Stomach (tissue), 19 donors: ENCODE measurements at places on chromosomes 4 and X. TPM values are rescaled to one million over a fixed set of nuclear protein-coding genes. Genes with fewer than 3 reads are reported as not detected.

DNA sequence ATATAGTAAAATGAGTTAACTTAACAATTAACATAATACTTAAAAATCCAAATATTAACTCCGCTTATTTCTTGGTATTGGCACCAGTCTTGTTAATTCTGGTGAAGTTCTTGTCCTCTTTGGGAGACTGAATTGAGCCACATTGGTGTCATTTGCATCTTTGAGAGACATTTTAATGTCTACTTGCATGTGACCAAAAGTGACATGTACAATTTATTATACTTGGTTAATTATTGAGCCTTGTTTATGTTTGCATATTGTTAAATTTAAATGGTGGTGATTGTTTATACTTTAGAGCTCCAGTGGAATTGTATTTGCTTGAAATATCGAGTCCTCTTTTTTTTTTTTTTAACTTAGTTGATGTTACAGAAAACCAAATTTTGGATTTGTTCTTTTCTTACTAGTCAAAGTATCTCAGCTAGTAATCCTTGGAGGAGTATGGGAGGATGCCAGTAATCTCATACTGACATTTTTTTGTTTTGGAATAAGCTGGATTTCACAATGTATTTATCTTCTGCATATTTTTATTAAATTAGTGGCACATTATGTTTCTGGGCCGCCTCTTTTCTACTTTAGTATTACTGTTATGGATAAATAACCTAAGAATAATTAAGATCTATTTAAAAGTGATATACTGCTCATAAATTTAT is 3.9 kb downstream of the SPCS3 start:
- no peak for DNase-seq
- peaks cover 53% of the 10 kb centered on the region for H3K4me1 ChIP-seq
- peak overlapping the region; percentile 54 for H3K27ac ChIP-seq

GRCh38 chr4:145319751-145320150 is 139.4 kb upstream of the OTUD4 start:
- H3K4me3 ChIP-seq = no peak overlapping the region
- H3K27ac ChIP-seq = no peak overlapping the region
- no peaks in the 10 kb centered on the region for H3K4me1 ChIP-seq
- no peaks in the 10 kb centered on the region for H3K36me3 ChIP-seq
- no peak for DNase-seq
- H3K27me3 ChIP-seq = no peaks in the 10 kb centered on the region

DNA sequence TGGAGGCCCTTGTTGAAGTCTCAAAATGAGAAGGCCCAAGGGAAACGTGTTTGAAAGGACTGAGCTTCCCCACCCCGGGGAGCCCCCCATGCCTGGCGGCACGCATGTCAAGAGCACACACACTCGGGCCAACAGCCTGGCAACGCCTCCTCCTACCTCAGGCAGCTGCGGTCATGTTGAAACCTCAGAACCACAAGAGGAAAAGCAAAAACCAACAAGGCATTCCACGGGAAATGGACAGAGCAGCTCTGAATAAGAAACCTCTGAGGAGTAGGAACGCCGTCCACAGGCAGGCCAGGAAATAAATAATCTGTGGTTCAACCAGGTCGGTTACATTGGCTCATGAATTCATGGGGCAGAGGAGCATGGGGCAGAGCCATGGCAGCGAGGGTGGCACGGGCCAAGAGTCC is 95.7 kb upstream of the AFAP1 start:
- no peak for DNase-seq
- no peak overlapping the region for H3K27ac ChIP-seq
- H3K27me3 ChIP-seq = no peaks in the 10 kb centered on the region

GRCh38 chrX:38351346-38351745 is 1.1 kb upstream of the OTC start:
- no peak overlapping the region for H3K4me3 ChIP-seq
- H3K36me3 ChIP-seq = no peaks in the 10 kb centered on the region
- DNase-seq = no peak
- no peaks in the 10 kb centered on the region for H3K4me1 ChIP-seq
- peaks cover 9% of the 10 kb centered on the region for H3K27me3 ChIP-seq

- no peaks in the 10 kb centered on the region for H3K27me3 ChIP-seq
- no peak overlapping the region for H3K4me3 ChIP-seq
- H3K4me1 ChIP-seq = no peaks in the 10 kb centered on the region
- H3K36me3 ChIP-seq = no peaks in the 10 kb centered on the region
These were observed 607.4 kb upstream of the FAM241A start for GRCh38 chr4:111537871-111538270.

GRCh38 chr4:176309046-176309445 is 10.7 kb upstream of the SPCS3 start:
- no peaks in the 10 kb centered on the region for H3K27me3 ChIP-seq
- DNase-seq = no peak
- H3K4me1 ChIP-seq = no peaks in the 10 kb centered on the region
- H3K36me3 ChIP-seq = no peaks in the 10 kb centered on the region

DNA sequence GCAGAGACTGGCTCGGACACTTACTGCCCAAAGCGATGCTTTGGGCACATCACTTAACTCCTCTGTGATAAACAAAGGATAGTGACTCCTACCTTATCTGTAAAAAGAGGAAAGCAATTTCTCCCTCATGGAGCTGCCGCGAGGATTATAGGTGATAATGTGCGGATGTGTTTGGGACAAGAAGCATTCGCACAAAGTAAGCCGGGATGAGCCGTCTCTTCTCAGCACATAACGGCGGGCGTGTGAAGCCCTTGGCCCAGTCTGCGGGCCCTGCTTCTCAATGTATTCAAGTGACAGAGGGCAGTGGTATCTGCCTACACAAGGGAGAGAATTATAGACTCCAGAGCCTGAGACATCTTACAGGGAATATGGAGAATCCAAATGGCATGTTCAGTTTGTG is 550.3 kb upstream of the CPEB2 start:
- no peaks in the 10 kb centered on the region for H3K36me3 ChIP-seq
- DNase-seq = no peak
- no peak overlapping the region for H3K4me3 ChIP-seq

DNA sequence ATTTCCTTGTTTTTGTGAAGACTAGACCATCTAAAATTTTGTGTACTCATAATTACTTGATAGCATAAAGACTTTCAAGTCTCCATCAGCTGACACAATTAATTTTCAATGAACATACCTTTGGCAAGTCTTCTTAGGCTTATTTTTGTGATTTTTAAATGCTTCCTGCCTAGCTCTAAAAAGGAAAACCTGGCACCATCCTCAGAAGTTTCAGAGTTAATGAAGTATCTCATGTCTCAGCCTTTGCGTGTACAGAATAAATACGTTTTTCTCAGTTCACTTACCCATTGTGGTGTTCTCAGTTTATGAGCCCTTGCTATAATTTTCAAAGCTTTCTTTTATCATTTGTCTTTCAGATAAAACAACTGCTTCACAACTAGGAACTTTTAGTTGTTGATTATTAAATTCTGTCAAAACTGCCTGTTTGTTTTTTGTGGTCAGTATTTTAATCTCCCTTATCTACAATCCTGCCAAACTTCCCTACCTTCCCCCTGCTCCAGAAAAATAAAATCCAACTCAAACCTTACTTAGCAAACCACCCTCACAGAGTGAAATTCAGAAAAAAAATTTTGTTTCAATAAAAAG is 21.6 kb downstream of the ADD1 start:
- H3K27ac ChIP-seq = peak overlapping the region; percentile 23
- DNase-seq = no peak
- no peaks in the 10 kb centered on the region for H3K27me3 ChIP-seq
- peaks cover 100% of the 10 kb centered on the region for H3K4me1 ChIP-seq
- H3K4me3 ChIP-seq = no peak overlapping the region

- no peaks in the 10 kb centered on the region for H3K27me3 ChIP-seq
- H3K4me3 ChIP-seq = no peak overlapping the region
- H3K27ac ChIP-seq = no peak overlapping the region
- no peaks in the 10 kb centered on the region for H3K36me3 ChIP-seq
- DNase-seq = no peak
These were observed 57.8 kb upstream of the MAGEA4 start for GRCh38 chrX:151854726-151855495.

Gene SPANXN3
- not detected for total RNA-seq

Gene TCP11X2
- total RNA-seq = not detected

Gene FOXR2
- not detected for total RNA-seq
